ENCODE measurements at places on chromosomes 2 and 18.

DNA sequence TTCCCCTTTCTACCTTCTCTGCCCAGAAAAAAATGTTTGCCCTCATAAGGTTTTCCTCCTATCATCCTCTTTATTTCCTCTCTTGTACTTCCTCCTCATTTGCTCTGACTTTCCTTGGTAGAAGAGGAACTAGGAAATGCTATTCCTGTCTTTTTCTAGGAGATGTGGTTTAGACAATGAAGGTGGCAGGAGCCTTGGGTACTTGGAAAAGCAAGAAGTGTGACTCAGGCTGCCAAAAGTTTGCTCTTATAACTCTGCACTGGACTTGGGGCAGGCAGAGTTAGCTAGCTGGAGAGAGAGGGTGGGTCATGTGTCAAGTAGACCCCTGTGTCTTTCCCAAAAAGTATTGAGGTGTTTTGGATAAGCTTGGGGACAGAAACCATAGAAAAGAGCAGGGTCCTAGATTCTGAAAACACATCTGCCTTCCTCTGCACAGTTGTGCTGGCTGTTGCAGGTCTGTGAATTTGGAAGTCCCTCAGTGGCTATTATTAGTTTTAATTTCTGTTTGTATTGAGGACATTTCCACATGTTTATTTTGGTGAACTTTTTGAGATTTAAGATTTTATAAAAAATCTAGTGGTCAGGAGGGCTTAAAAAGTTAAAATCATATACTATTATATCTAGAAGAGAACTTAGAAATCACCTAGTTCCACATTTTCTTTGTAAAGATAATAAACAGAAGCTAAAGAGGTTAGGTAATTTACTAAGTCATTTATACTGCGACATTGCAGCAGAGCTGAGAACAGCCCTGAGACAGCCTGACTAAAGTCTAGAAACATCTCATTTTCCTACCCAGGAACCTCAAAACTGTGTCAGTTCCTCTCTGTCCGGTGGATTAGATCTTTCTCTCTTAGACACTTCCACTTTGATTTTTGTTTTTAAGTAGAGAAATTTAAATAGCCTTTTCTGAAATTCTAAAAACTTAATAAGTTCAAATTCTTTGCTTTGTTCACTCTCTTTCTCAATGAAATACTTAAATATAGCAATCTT lies 16.0 kb downstream of the INSIG2 start:
- no peak for DNase-seq

DNA sequence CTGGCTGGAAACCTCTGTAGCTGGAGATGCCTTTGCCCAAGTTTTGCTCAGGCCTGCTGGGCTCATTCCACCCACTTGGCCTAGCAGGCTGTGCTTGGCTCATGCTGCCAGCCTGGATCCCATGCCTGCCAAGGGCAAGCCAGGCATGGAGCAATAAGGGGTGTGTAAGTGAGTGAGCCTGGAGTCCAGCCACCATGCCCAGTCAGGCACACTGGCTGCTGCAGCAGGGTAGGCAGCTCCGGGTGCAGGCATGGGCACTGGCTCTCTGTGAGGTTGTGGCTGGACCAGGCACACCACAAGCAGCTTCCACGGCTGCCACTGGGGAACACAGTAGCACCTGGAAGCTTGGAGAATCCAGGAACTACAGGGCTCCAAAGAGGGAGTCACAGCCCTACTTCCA lies 147.7 kb upstream of the HS6ST1 start:
- DNase-seq, result no peak

DNA sequence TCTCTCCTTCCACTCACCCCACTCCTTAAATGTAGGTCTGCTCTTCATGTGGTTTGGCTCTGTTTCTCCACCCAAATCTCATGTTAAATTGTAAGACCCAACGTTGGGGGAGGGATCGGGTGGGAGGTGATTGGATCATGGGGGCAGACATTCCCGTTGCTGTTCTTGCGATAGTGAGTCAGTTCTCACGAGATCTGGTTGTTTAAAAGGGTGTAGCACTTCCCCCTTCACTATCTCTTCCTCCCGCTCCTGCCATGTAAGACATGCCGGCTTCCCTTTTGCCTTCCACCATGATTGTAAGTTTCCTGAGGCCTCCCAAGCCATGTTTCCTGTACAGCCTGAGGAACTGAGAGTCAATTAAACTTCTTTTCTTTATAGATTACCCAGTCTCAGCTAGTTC lies 1044.5 kb upstream of the POU3F3 start:
- no peak for DNase-seq

DNA sequence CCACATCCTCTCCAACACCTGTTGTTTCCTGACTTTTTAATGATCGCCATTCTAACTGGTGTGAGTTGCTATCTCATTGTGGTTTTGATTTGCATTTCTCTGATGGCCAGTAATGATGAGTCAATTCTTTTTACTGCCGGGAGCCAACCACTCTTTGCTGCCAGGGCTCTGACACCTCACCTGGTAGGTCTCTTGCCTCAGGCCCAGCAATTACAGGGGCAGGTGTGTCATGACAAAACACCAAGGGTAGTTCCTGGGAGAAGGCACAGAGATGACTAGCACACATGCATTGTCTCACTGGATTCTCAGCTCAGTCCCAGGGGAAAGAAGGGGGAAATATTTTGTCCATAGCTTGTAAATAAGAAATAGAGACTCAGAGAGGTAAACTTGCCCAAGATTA lies 122.3 kb downstream of the CHST9 start:
- no peak for DNase-seq

- no peak for DNase-seq
Measured at GRCh38 chr18:24388957-24389356, 8.7 kb downstream of the OSBPL1A start.
